ENCODE measurements at places on chromosomes 3 and 15.

DNA sequence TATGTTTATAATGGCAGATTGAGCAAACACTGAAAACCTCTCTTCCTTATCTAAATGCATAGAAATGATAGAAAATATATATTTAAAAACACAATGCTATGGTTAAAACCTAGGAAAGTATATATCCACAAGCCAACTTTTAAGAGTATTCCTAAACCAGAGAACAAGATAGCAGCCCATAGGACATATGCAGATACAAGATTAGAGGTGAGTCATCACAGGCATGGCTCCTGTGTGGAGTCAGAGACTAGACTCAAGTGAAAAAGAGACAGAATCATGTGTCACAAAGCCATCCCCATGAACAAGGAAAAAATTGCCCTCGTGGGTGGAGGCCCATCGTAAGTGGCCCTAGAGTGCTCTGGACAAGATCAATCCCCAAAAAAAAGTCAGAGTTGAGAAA lies 199.4 kb upstream of the PPP2R3A start:
- DNase-seq, result no peak

- DNase-seq, result no peak
These were observed 150.7 kb downstream of the LRTM1 start for GRCh38 chr3:54777141-54777540.

GRCh38 chr3:50425911-50426310 lies 66.6 kb upstream of the TMEM115 start:
- DNase-seq, result no peak

DNA sequence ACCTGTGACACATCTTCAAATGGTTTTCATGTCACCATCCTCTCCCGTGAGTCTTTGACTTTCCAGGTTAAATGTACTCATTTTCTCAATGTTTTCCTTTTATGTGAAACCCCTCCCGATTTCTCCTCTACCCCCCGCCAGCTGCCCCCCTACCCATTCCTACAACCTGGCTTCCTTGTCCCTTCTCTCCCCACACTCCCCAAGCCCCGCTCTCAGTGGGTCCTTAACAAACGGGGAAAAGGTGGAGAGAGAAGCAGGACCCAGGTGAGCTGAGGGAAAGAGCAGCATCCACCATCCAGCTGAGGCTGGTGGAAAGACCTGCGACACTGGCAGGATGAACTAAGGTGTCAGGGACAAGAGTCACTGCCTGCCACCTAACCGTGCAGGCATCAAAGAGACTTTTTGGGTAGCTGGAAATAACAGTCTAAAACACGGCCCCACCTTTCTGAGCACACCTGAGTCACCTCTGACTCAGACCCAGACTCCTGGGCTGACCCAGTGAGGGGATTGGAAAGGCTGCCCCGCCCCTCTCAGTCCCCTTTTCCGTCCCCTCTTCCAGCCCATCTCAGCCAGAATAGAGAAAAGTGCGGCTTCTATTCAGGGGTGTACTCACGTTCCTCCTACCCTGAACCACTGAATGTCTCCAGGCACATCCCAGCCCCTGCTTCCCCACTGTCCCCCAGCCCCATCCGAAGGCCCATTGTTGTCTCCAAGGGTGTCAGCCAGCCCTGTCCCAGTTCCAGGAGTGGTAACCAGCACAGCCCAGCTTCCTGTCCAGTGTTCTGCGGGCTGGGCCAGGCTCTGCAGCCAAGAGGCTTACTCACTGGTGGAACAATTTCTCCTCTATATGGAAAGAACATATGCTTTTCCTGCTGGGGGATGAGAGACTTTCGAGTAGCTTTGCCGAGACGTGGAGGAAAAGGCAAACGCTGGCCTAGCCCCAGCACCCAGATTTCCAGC lies 20.4 kb downstream of the ISG20 start:
- DNase-seq, result no peak

GRCh38 chr15:68211656-68212320 lies 6.7 kb upstream of the CALML4 start:
- DNase-seq, result no peak

DNA sequence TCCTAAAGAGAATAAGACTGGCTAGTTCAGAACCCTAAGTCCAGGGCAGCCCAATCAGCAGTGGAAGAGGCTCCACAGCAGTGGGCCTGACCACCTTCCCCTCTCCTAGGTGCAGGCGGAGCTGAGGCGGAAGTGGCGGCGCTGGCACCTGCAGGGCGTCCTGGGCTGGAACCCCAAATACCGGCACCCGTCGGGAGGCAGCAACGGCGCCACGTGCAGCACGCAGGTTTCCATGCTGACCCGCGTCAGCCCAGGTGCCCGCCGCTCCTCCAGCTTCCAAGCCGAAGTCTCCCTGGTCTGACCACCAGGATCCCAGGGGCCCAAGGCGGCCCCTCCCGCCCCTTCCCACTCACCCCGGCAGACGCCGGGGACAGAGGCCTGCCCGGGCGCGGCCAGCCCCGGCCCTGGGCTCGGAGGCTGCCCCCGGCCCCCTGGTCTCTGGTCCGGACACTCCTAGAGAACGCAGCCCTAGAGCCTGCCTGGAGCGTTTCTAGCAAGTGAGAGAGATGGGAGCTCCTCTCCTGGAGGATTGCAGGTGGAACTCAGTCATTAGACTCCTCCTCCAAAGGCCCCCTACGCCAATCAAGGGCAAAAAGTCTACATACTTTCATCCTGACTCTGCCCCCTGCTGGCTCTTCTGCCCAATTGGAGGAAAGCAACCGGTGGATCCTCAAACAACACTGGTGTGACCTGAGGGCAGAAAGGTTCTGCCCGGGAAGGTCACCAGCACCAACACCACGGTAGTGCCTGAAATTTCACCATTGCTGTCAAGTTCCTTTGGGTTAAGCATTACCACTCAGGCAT lies 33.7 kb downstream of the VIPR1 start:
- peak; percentile 41 for DNase-seq

GRCh38 chr3:105767776-105768175 lies 101.0 kb downstream of the CBLB start:
- DNase-seq, result no peak

- DNase-seq, result no peak
These were observed 29.0 kb upstream of the FURIN start for GRCh38 chr15:90839187-90840071.

DNA sequence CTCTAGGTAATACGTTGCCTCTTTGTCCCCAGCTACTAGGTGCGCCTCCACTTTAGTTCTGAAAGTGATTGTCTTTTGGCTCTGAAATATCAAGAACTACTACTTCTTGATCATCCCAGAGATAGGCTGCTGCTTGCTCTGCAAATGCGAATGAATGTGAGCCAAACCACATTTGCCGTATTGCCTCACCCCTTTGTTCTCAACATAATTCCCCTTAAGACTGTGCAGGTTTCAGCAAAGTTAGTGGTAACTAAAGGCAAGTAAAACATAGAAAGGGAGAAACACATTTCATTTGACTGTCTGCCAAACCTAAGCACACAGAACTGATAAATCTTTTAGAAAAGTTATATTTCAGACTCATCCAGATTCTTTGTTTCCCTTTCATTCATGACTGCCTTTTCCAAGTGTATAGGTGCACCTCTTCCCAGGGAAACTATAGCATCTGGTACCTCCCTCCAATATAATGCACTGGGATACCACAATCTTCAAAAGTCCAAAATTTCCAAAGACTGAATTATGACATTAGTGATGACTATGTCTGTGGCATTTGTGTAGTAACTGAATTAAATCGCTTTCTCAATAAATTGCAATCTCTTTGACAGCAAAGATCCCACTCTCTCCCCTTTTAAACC lies 720.6 kb upstream of the CBLB start:
- no peak for DNase-seq

- DNase-seq, result peak; percentile 69
These were observed 70.8 kb downstream of the SEC22A start for GRCh38 chr3:123272547-123272946.

DNA sequence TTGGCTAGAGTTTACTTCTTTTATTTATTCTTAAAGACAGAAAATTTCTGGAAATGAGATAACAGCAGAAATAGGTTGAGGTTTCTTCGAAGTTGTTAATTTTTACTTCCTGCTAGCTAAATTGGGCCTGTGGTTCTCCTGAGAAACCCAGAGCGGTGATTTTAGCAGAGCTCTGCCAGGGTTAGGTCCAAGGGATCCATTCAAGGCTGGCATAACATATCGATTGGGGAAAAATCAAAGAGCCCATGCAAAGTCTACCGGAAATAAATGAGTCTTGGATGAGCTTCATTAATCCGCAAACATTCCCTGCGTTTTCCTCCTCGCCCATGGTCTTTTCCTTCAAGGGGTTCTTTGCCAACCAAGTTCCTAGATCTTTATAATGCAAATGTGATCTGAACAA lies 30.8 kb upstream of the MASP1 start:
- no peak for DNase-seq

GRCh38 chr3:160150066-160150465 lies 75.2 kb upstream of the C3orf80 start:
- no peak for DNase-seq

DNA sequence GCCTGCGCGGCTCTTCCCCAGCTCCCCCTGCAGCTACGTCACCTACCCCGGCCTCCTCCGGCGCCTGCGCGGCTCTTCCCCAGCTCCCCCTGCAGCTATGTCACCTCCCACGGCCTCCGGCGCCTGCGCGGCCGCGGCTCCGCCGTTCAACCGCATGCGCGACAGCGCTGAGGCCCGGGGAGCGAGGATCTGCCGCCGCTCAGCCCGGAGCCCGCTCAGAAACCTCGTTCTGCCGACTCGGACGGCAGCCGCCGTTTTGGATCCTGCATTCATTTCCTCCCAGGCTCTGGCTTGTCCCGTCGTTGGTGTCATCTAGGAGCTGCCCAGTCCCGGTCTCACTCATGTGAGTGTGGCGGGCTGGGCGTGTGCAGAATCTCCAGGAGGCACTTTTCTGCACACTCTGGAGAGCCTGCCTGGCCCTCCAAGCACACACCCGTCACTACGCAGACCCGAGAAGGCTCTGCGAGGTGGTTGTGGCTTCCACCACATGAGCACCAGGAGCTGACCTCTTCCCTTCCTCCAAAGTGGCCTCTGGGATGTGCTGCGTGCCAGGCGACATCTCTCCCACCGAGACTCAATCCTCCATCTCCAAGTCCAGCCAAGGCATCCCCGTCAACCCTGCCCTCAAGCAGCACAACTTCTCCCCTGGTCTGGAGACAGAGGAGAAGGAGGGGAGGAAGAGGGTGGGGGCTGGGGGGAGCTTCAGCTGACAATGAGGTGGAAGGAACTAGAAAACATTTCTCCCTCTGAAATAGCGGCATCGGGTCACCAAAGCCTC lies 165.3 kb downstream of the CHSY1 start:
- DNase-seq, result no peak

- DNase-seq, result no peak
These were observed 22.1 kb downstream of the MAPKAPK3 start for GRCh38 chr3:50639055-50639494.

DNA sequence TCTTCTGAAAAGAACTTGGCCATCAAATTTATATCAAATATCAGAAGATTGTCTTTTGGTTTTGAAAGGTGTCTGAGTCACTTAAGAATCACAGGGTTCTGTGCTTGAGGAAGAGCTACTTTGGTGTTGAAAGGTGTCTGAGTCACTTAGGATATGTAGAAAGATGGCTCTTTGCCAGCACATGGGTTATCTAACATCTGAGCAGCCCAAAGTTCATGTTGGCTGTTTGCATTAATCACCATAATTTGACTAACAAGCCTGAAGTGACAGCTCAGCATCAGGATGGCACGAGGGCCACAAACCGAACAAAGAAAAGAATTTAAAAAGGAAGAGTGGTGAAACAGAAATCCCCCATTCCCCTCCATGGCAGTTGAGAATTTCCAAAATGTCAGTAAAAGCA lies 190.5 kb upstream of the CMC1 start:
- peak; percentile 71 for DNase-seq

- no peak for DNase-seq
These were observed 20.5 kb downstream of the CPN2 start for GRCh38 chr3:194330579-194330978.

DNA sequence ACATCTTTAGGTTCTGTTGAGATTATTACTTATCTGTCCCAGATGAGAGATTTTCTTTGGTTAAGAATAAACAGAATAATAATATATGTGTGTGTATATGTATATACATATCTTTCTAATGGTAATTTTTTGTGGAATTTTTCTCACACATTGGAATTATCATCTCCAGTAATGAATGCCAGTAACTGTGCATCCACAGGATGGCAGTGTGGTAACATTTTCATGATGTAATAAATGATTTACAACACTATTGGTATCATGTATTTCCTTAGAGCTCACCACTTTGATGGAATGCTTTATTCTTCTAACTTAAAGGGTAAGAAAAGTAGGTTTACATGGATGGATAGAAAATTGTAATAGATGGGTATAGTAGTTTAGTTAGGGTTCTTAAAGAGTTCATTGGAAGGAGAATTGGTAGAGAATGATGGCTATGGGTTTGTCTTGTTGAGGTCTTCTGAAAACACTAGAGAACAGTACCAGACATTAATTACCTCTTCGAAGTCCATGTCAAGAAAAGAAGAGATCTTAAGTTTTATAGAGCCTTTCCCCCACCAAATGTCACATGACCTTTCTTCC lies 78.1 kb downstream of the STT3B start:
- peak; percentile 19 for DNase-seq

DNA sequence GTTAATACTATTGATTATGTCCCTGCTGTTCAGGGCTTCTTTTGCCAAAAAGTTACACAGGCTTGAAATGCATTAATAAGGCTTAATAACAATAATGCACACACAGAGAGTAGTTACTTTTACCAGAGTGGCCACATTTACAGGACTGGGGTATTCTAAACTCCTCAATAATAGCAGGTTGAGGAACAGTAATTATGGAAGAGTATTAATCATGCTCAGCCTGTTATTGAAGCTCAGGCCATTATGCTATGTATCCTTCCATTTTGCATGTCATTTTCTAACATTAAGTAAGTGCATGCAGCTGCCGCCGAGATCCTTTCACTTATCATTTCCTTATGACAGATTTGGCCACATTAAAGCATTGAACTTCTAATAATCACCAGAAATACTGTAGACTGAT lies 5.7 kb downstream of the ARRDC4 start:
- DNase-seq, result no peak

GRCh38 chr15:36897834-36898233 lies 202.5 kb downstream of the MEIS2 start:
- no peak for DNase-seq

DNA sequence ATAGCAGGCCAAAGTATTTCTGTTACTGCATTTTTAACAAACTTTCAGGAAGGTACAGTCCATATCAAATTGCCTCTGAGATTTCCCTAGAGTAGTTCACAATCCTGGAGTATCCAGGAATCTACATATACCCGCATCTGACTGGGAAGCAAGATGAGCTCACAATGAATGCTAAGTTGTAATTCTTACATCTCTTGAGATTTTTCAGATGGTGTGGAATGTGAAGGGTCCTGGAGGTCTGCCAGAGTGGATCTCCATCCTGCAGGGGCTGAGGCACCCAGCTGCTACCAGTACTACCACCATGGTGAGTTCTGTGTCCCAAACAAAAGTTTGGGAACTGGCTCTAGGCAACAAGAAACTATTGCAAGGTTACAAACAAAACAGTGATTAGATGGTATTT lies 156.7 kb upstream of the CCDC54 start:
- DNase-seq, result no peak

- no peak for DNase-seq
These were observed 19.8 kb upstream of the MTHFS start for GRCh38 chr15:79916502-79917132.

GRCh38 chr15:72192416-72192815 lies 5.2 kb downstream of the GRAMD2A start:
- DNase-seq, result no peak

GRCh38 chr3:66803721-66804695 lies 194.1 kb upstream of the KBTBD8 start:
- DNase-seq, result no peak

Measured in A549 (cell line).